Progenitor cell of endocrine pancreas (in vitro differentiated cells): ENCODE measurements at places on chromosomes 11 and 22. TPM values are rescaled to one million over a fixed set of nuclear protein-coding genes. Genes with fewer than 3 reads are reported as not detected.

The RRP8 gene
- 18.8 and 21.7 TPM in 2 replicates for total RNA-seq

DNA sequence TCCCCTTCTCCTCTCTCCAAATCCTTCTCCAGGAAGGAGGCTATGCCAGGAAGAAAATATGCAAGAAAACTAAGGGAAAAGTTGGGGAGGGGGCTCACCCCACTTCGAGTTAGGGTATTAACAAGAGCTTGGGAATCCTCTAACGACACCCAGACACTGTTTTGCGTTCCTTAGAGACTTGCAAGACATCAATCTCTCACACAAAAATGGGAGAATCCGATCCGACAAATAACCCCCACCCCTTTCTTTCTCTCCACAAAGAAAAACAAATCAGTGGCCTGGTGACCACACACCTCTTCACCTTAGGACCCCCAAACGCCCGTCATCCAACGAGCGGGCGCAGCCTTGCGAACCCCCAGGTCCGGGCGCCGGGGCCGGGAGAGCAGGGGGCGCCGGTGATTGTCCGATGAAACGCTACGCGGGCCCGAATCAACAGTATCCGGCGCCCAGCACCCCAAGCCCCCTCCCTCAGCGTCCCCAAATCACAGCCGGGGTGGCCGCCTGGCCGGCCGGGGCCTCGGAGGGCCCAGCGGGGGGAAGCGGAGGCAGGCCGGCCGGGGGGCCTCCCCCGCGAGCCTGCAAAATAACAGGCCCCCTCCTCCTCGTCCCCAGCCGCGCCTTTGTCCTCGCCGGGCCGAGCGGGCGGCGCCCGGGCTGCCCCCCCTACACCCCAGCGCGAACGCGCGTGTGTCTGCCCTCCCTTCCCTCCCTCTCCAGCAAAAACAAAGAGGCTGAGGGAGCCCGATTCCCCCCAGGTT is 690 bp downstream of the CSNK1E start:
- H3K4me1 ChIP-seq: peaks cover 32% of the 10 kb centered on the region
- peak; percentile 42 for DNase-seq
- H3K27ac ChIP-seq: peak overlapping the region; percentile 98
- H3K4me3 ChIP-seq: peak overlapping the region; percentile 96

DNA sequence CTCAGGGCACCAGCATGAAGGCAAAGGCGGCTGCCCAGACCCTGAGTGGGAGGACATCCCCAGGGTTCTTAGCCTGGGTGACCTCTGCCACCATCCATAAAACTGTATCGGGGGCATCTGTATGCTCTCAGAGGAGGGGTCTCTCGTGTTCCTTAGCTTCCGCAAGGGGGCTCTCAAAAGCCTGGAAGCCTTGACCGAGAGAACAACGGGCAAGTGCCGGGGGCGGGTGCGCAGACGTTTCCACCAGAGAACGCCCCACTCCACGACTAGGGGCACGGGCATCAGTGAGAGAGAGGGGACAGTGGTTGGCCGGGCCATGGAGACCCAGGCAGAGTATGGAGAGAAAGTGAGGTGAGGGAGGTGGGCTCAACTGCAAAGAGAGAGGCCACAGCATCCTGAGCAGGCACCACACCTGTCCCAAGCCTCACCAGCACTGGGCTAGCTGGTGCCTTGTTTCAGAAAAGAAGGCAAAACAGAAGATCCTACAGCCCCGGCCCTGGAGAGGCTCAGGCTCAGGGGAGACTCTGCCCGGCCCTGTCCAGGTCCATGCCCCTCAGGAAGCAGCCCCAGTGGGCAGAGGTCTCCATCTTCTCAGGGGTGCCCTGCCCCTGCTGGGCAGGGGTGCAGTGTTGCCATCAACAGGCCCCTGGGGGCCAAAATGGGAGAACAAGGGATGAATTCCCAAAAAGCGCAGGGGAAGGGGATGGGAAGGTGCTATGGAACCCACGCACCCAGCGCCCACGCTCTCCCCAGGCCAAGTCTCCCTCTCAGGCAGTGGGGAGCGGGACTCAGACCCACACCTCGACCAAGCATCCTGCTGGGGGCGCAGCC is 5.9 kb downstream of the TSPAN32 start:
- DNase-seq: no peak
- H3K27ac ChIP-seq: no peak overlapping the region
- H3K27me3 ChIP-seq: peaks cover 7% of the 10 kb centered on the region
- no peak overlapping the region for H3K4me3 ChIP-seq
- H3K4me1 ChIP-seq: peaks cover 6% of the 10 kb centered on the region

The TNNT3 gene
- total RNA-seq: 0.38 TPM in 1 of 2 replicates, not detected in the other

DNA sequence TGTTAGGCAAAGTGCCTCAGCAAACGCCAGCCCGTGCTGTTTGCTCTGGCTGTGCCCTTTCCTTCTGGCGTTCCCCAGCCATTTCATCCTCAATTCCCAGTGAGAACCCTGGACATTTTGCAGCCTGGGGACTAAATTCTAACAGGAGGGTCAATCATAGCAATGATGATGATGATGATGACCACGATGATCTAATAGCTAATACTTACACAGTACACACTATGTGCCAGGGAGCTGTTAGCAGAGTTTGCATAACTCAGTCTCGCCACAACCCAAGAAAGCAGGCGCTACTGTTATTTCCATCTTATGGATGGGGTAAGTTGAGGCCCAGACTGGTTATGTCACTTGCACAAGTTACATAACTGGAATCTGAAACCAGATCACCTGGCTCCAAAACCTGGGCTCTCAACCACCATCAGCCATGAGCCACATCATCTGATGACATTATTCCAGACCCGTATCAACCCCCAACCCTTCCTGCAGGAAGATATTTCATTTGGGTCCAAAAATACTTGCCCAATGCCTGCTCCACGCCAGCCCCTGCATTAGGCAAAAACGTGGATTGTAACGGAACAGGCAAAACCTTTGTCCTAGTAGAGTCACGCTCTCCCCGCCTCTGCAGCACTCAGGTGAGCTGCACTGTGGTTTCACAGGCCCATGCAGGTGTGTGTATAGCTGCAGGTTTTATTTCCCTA is 132.6 kb upstream of the SERPIND1 start:
- H3K4me1 ChIP-seq: peaks cover 2% of the 10 kb centered on the region
- H3K27ac ChIP-seq: no peak overlapping the region
- H3K36me3 ChIP-seq: no peaks in the 10 kb centered on the region
- peaks cover 17% of the 10 kb centered on the region for H3K27me3 ChIP-seq
- no peak for DNase-seq
- no peak overlapping the region for H3K4me3 ChIP-seq

GRCh38 chr11:4551346-4551979 is 6.5 kb downstream of the OR52M1 start:
- no peak overlapping the region for H3K27ac ChIP-seq
- H3K4me1 ChIP-seq: no peaks in the 10 kb centered on the region
- no peaks in the 10 kb centered on the region for H3K27me3 ChIP-seq
- no peak overlapping the region for H3K4me3 ChIP-seq
- H3K36me3 ChIP-seq: no peaks in the 10 kb centered on the region

- peaks cover 6% of the 10 kb centered on the region for H3K27me3 ChIP-seq
- H3K4me1 ChIP-seq: no peaks in the 10 kb centered on the region
- no peak for DNase-seq
These were observed 47.6 kb upstream of the NAV2 start for GRCh38 chr11:19664886-19665548.

The MTFP1 gene
- 12.6 and 16.6 TPM in 2 replicates for total RNA-seq

DNA sequence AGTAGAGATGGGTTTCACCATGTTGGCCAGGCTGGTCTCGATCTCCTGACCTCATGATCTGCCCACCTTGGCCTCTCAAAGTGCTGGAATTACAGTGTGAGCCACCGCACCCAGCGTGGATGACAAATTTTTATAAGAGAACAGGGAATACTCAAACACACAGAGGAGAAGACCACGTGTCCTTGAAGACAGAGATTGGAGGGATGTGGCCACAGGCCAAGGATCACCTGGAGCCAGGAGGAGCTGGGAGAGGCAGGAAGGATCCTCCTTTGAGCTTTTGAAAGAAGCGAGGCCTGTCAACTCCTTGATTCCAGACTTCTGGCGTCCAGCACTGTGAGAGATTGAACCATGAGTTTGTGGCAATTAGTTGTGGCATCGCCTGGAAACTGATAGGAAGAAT is 1049.5 kb downstream of the TBC1D22A start:
- H3K36me3 ChIP-seq: no peaks in the 10 kb centered on the region
- DNase-seq: no peak
- H3K27ac ChIP-seq: no peak overlapping the region
- peaks cover 2% of the 10 kb centered on the region for H3K27me3 ChIP-seq
- no peak overlapping the region for H3K4me3 ChIP-seq

GRCh38 chr11:34595391-34595790 is 25.5 kb upstream of the EHF start:
- H3K27ac ChIP-seq: no peak overlapping the region
- no peak for DNase-seq
- H3K27me3 ChIP-seq: no peaks in the 10 kb centered on the region
- H3K4me3 ChIP-seq: no peak overlapping the region

DNA sequence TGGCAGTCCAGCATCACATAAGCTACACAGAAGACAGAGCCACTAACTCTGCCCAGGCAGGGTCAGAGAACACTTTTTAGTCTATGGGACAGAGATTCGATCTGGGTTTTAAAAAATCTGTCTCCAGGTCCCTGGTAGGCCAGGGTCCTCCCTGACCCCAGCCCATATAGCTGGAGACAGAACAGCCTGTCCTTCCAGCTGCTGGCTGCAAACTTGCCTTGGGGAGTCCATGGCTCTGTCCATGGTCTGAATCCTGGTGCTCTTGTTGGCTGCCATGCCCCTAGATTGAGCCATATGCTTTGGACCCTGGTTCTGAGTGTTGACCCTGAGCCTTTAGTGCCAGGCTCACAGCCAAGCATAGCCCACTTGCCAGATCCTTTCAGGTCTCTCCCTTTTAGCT is 13.3 kb upstream of the LIPT2 start:
- no peaks in the 10 kb centered on the region for H3K4me1 ChIP-seq
- H3K4me3 ChIP-seq: no peak overlapping the region
- no peaks in the 10 kb centered on the region for H3K36me3 ChIP-seq
